ENCODE measurements at places on chromosomes 6 and 20.

GRCh38 chr20:24782801-24783630 is 166.1 kb upstream of the CST7 start:
- no peak for DNase-seq

DNA sequence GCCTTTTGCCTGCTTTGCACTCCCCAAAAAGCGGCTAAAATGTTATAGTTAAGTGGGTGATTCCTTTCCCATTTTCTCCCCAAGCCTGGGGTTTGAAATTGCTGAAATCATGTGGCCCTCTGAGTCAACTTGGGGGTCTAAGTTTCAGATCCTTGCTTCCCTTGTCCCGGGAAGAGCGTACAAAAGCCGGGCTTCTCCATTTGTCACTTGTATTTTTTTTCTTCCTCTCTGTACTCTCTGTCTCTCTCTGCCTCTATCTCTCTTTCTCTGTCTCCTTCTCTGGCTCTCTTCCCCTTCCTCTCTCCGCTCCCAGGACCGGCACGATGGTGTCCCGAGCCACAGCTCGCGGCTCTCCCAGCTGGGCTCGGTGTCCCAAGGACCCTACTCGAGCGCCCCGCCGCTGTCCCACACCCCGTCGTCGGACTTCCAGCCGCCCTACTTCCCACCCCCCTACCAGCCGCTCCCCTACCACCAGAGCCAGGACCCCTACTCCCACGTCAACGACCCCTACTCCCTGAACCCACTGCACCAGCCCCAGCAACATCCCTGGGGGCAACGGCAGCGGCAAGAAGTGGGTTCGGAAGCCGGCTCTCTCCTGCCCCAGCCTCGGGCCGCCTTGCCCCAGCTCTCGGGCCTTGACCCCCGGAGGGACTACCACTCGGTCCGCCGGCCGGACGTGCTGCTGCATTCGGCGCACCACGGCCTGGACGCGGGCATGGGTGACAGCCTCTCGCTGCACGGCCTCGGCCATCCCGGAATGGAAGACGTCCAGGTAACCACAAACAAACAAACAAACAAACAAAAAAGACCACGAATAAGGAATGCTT is 4.6 kb downstream of the TFAP2B start:
- DNase-seq = no peak

DNA sequence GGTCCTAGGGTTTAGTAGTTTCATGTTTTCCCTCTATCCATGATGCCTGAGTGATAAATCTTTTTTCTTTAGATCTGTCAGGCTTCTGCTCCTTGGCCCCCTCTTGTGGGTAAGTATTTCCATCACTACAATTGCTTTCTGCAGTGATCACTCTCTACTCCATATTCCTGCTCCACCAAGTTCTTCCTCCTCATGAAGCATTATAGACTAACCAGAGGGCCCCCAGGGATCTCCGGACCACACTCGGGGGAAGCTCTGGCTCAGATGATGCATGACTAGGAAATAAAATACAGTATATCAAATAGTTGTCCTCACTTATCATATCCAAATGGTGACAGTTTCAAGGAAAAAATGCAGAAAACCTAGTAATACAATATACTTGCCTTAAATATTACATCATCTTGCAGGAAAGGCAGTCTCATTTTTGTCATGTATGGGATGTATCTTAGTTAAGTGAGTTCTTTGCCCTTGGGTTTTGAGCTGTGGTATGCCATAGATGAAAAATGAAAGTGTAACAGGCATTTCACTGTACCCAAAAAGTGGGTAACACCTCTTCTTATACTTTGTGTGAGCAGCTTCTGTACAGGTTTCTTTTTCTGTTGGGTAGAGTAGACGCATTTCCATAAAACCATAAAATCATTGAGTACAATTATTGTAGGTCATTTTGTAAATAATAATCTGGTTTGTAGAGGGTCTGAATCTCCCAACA is 200.9 kb upstream of the EYA4 start:
- DNase-seq = no peak

DNA sequence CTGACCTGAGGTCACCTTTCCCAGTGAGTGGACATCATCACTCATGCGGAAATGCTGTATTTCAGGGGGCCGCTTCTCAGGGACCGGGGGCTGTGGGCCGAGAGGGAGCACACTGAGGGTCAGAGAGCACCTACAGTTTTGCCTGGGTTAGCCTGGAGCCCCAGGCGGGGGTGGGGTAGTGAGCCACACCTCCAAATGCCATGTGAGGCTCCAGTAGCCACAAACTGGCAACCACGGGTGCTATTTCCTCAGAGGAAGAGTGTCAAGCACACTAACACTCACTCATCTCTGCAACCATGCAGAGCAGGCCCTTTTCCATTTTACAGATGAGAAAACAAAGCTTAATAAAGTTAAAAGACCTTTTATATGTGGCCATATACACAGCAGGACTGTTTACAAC is 4.7 kb downstream of the EHMT2 start:
- no peak for DNase-seq

GRCh38 chr6:1536526-1537429 is 72.9 kb upstream of the FOXC1 start:
- peak; percentile 40 for DNase-seq

DNA sequence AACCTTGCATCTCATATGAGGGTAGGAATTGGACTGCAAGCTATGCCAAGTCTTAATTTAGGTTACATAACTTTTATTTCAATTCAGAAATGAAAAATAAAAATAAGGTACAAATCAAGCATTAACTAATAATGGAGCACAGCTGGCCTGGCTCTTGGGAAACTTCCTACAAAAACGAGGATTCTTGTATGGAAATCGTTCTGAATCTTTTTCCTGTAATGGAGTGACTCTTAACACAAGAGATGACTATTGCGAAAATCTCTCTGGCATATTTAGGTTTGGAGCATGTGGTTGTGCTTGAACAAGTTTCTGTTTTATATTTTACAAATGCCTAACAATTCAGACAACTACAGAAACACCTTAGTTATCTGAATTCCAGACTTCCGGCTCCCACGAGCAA is 34.0 kb upstream of the PI16 start:
- no peak for DNase-seq

DNA sequence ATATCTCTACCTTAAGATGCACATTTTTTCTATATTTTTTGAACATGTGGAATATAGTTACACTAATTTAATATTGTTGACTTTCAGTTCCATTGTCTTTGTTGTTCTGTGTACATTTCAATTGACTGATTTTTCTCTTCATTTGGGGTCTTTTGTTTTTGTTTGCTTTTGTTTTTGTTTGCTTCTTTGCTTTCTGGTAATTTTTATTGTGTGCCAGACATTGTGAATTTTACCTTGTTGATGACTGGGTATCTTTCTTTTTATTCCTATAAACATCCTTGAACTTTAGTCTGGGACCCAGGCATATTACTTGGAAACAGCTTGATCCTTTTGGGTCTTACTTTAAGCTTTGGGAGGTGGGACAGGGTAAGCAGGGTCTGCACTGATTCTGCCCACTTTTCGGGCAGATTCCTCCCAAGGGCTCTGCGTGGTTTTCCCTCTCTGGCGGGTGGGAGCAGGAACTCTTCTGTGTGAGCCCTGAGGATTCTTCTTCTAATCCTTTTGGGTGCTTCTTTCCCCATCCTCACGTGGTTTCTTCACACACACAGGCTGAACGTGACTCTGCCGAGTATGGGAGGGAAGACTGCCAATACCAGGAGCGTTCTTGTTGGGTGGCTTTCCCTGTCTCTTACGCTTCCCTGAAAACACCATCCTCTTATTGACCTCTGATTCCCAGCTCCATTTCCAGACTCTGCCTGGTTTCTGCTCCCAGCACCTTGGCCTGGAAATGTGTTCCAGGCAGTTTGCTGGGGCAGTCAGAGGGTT is 200.5 kb downstream of the ARID1B start:
- DNase-seq = no peak

DNA sequence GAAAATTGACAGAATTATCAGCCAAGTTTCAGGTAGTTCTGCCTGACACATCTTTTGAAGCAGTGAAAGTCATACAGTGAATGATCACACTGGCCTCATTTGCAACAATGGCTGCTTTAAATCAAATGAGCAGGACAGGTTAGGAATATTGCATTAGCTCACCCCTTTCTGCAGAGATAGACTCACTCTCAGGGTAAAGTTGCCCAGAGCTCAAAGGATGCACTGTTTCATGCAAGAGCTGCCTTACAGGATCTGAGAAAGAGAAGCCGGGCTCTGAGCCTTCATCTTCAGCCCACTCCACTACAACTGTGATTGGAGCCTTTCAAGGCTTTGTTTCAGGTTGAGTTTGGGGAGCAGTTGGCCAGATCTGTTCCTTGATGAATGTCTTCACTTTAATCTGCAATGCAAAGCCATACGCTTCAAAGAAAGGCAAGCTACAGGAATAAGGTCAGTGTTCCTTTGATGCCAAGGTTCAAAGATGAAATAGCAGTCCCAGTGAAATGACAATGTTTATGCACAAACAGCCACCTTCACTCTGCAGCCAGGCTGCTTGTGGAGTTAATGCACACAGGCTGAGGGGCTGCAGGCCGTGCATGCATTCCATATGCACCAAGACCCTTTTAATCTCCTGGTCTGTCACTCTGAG is 90.9 kb upstream of the ISM1 start:
- no peak for DNase-seq

DNA sequence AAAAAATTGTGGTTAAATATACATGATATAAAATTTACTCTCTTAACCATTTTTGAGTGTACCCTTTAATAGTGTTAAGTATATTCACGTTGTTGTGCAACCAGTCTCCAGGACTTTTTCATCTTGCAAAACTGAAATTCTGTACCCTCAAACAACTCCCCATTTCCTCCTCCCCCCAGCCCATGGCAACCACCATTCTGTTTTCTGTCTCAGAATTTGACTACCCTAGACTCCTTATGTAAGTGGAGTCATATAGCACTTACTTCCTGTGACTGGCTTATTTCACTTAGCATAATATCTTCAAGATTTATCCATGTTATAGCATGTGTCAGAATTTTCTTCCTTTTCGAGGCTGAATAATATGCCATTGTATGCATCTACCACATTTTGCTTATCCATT is 5.1 kb downstream of the VPS16 start:
- DNase-seq = no peak

GRCh38 chr6:25012657-25013056 is 76.9 kb upstream of the RIPOR2 start:
- no peak for DNase-seq

DNA sequence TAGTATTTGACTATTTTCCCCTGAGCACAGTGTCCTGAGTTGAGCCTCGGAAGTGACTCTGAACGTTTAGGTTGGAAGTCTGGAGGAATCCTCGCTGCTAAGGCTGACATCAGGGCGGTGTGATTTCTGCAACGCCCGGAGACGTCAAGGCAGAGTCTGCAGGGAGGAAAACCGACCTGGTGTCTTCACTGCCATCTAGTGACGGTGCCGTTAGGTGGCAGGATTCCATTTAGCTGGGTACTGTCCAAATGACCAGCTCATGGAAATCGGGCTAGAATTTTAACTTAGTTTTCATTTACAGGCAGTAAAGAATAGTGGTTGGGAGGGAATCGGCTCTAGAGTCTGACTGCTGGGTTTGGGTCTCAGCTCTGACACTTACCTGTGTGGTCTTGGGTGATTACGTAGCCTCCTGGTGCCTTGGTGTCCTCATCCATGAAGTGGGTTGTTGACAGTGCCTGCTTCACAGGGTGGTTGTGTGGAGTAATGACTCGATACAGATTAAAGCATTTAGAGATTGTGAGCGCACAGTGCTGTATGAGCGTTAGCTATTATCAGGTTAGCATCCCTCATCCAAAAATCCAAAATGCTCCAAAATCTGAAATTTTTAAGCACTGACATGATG is 35.0 kb downstream of the FOXF2 start:
- no peak for DNase-seq

DNA sequence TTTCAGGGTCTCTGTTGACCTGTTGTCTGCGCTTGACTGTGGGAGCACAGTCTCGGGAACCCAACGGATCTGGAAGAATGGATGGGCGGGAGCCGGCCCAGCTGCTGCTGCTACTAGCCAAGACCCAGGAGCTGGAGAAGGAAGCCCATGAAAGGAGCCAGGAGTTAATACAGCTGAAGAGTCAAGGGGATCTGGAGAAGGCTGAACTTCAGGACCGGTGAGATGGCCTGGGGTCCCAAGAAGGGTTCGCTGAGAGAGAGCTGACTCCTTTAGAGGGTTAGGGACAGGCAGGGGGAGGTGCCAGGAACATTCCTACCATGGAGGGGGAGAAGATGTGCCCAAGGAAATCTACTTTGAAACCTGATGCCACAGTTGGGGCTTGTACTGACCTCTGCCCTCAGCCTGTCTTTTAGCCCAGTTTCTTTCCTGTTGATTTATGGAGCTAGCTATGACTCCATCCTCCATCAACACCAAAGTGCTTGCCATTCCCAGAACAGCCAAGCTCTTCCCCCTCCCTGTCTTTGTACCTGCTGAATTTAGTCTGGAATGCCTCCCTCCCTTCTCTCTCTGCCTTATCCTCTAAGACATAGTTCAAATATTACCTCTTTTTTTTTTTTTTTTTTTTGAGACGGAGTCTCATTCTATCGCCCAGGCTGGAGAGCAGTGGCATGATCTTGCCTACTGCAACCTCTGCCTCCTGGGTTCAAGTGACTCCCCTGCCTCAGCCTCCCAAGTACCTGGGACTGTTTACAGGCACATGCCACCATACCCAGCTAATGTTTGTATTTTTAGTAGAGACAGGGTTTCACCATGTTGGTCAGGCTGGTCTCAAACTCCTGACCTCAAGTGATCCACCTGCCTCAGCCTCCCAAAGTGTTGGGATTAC is 12.2 kb downstream of the CEP250 start:
- no peak for DNase-seq

DNA sequence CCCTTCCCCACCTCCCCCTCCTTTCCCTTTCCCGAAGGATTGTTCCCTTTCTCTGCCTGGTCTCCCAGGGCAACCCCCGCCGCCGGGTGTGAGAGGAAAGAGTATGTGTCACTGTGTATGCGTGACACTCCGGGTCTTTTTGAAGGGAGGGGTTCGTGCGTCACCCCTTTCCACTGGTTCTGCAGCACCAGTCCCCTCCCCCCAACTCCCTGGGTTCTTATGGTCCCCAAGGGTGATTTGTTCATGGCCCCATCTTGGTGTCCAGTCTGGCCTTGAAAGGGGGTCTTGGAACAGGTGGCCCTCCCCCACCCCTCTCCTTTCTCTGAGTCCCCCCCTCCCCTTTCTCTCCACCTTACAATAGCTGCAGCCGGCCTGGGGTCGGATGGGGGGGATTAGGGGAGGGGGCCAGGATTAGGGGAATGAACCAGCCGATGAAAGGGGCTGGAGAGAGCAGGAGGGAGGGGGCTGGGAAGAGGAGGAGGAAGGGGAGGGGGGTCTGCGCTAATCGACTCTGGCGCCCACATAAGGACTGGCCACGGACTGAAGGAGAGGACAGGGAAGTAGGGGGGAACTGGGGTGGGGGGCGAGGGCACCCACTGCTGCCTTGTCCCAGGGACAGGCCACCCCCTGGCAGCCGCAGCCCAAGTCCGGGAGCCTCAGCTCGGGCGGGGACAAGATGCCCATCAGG is 1.3 kb upstream of the RING1 start:
- DNase-seq = no peak

GRCh38 chr20:10648651-10649050 is 25.1 kb downstream of the JAG1 start:
- DNase-seq = no peak
